ENCODE measurements at places on chromosomes 6 and 20.

GRCh38 chr6:4564801-4565271 lies 211.4 kb upstream of the CDYL start:
- DNase-seq, result no peak

GRCh38 chr6:25830458-25830857 lies 1.4 kb downstream of the SLC17A1 start:
- DNase-seq, result no peak

DNA sequence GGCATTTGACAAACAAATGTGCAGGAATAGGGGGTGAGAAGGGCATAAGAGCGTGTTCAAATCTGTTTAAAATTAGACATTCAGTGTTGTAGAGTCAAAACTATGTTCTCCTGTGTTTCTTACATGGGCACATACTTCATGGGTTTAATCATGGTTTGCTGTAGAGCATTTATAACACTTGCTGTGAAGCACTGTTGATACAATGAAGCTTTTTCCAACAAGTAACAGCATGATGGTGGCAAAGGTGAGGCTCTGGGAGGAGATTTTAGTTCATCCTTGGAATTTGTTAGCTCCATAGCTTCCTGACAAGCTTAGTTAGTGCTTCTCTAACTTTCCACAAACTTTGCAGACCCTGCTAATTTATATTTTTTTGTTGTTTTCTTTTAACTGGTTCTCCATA lies 900.7 kb downstream of the TFAP2A start:
- no peak for DNase-seq

DNA sequence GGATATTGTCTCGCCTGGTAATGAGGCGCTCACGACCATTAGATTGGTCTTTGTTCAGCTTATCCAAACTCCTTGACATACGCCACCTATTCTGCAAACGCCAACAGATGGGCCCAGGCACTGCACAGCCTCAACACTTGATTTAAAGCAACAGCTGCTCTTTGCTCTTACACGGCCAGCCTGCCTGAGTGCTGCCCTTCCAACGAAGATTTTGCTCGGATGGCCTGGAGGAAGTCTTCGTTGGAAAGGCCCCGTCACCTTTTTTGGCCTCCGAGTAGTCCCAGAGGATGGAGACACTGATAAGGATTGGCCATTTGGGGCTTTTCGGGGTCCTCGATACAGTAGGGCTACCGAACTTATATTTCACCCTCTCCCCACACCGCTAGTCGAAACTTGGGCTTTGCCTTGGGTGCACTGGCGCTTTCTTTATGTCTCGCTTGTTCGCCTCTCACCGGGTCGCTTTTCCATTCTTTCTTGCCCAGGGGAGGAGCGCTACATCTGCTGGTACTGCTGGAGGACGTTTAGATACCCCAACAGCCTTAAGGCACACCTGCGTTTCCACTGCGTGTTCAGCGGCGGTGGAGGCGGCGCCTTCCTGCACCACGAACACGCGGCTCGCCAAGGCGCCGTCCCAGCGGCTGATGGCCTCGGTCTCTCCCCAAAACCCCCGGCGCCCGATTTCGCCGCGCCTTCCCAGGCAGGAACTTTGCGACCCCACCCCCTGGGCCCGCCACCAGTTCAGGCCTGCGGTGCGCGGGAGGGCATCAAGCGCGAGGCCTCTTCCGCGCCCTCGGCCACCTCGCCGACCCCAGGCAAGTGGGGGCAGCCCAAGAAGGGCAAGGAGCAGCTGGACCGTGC lies 6.1 kb downstream of the PRDM13 start:
- DNase-seq, result no peak

Measured in dermis blood vessel endothelial cell (primary cell).